ENCODE measurements at places on chromosomes 1 and 21. TPM values are rescaled to one million over a fixed set of nuclear protein-coding genes. Genes with fewer than 3 reads are reported as not detected.

The UBIAD1 gene
- 33.7 TPM for total RNA-seq

GRCh38 chr1:37699147-37699546 lies 6.8 kb downstream of the CDCA8 start:
- no peaks in the 10 kb centered on the region for H3K27me3 ChIP-seq
- no peak overlapping the region for H3K27ac ChIP-seq
- H3K4me1 ChIP-seq: peaks cover 28% of the 10 kb centered on the region
- no peak overlapping the region for H3K4me3 ChIP-seq
- peaks cover 79% of the 10 kb centered on the region for H3K36me3 ChIP-seq

GRCh38 chr1:159207080-159207479 lies 2.4 kb downstream of the ACKR1 start:
- H3K36me3 ChIP-seq: no peaks in the 10 kb centered on the region
- H3K4me3 ChIP-seq: no peak overlapping the region
- H3K4me1 ChIP-seq: no peaks in the 10 kb centered on the region

- no peaks in the 10 kb centered on the region for H3K27me3 ChIP-seq
- DNase-seq: no peak
- no peak overlapping the region for H3K4me3 ChIP-seq
- H3K36me3 ChIP-seq: peaks cover 13% of the 10 kb centered on the region
- peaks cover 41% of the 10 kb centered on the region for H3K4me1 ChIP-seq
Measured at GRCh38 chr1:172540635-172541034, 7.7 kb downstream of the SUCO start.

All from activated CD8-positive, alpha-beta T cell treated with anti-CD3 and anti-CD28 coated beads, Interleukin-2, amount 10 ng/mL, durations not matched to agents 7 days and 5 days (primary cell).